Dorsolateral prefrontal cortex (tissue), 122 donors: ENCODE measurements at places on chromosomes 5 and 9.
A peak's percentile ranks its signal among the peaks of the same experiment; 100 is the strongest.

GRCh38 chr9:8371686-8372085 is 572.1 kb upstream of the DMAC1 start:
- no peak for DNase-seq

GRCh38 chr9:88710449-88710848 is 175.5 kb downstream of the NXNL2 start:
- DNase-seq = no peak

DNA sequence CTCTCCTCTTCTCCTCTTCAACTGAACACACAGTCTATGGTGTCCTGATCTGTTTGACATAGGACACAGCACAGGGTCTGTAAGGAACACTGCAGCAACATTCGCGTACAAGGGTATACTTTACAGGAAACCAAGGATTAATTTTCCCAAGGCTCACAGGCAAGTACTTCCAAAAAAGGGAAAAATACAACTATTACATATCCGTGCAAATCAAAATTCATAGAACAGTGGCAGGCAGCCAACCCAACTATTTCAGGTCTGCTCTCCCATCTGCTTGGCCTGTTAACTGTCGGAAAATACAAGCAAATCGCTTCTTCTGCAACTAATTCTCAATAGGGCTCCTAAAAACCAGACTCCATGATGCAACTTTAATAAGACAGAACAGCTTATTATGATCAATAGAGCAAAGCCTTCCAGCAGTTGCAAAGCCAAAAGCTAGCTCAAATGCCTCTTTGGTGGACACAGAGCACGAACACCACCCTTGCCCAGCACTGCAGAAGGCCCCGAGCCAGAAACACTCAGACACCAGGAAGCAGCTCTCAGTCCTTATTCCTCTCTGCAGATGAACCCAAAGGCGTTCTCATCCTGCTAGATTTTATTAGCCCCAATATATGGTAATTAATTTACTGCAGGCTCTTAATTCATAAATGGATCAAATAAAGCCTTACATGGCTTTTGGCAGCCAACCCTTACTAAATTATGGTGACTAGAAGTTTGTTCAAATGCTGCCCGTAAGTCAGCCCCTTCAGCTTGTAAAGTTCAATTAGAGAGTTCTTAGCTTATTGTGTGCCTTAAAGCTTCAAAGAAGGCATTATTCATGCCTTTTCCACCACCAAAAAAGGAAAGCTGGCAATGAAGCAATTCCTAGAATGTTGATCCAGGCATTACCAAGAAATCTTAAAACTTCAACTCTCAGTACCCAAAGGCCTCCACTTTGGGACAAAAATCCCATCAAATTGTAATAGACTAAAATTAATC is 68.8 kb downstream of the ZNF608 start:
- peak; percentile 55 for DNase-seq

DNA sequence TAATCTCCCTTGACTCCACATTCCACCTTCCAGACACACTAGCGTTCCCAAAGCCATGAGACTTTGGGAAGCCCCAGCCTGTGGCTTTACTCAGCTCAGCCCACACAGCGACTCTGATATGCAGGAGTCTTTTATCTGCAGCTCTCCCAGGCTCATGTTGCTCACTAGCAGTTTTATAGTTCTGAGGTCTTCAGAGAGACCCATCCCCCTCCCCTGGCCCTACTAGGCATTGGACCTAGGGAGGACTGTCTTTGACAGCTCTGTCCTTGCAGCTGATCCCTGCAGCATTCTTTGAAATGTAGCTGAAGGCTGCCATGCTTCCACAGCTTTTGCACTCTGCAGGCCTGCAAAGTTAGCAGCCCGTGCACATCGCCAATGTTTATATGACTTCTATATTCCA is 19.9 kb upstream of the CYLC2 start:
- no peak for DNase-seq

DNA sequence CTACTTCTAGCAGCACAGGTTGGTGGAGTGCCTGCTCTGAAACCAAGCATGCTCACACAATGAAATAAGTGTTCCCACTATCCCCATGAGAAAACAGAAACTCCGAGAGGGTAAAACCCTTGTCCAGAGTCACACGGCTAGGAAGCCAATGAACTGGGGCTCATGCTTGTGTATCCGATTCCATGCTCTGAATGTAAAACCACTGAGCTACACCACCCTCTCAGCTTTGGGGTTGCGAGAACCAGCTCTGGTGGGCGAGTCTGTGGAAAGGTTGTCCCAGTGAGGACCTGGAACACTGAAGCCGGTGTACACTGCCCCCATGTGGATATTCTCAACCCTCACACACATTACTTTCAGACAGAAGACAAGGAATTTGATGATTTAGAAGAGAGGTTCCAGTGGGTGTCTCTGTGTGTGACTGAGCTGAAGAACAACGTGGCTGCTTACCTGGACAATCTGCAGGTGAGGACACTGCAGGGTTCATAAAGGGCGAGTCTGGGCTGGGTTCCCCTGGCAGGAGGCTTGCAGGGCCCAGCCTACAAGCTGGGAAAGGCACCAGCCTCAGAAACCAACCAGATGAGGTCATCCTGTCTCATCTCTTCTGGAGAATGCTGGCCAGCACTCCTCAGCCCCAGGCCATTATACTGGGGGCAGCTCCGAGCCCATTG is 37.4 kb downstream of the ARHGEF37 start:
- DNase-seq = no peak

DNA sequence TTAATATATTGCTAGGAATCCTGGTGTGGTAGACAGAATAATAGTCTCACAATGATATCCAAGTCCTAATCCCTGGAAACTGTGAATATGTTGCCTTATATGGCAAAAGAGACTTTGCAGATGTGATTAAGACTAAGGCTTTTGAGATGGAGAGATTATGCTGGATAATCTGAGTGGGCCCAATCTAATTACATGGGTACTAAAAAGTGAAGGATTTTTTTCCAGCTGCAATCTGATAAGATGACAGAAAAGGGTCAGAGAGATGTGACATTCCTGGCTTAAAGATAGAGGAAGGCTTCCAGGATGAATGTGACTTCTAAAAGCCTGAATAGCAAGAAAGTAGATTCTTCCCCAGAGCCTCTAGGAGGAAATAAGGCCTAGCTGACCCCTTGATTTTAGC is 80.7 kb upstream of the MPDZ start:
- no peak for DNase-seq
